ENCODE measurements at places on chromosomes 16 and 17. TPM values are rescaled to one million over a fixed set of nuclear protein-coding genes. Genes with fewer than 3 reads are reported as not detected.

Gene FBXL16
- polyA plus RNA-seq = 0.53 TPM

Gene CACNG3
- polyA plus RNA-seq = not detected

Gene TBC1D3D
- polyA plus RNA-seq = 0.27 TPM

Gene GRAP
- polyA plus RNA-seq = not detected

Gene RASD1
- not detected for polyA plus RNA-seq
